NCI-H1105 (cell line): ENCODE measurements at places on chromosomes 5 and 9.

- no peak for DNase-seq
Measured at GRCh38 chr5:134552301-134552700, 26.8 kb downstream of the JADE2 start.

GRCh38 chr5:102811972-102812371, 56.9 kb downstream of the PAM start:
- DNase-seq: peak; percentile 40

DNA sequence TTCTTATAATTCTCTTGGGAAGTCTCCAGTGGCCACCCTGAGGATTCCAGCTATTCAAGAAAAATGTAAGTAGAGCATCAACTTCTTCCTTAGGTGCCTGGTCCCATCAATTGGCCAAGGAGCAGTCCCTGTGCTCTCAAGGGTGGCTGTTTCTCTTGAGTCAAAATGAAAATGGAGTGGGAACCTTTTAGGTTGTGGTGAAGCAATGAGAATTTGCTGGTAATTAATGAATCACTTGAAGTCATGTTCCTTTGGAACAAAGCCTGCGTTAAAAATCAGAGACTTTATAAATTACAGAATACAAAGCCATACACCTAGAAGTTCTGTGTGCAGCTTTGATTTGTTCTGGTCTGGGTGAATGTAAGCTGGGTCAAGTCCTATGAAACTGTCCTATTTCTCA, 48.9 kb downstream of the IL31RA start:
- no peak for DNase-seq

- no peak for DNase-seq
Measured at GRCh38 chr5:5511904-5512416, 89.5 kb downstream of the ICE1 start.

- DNase-seq: no peak
Measured at GRCh38 chr5:3862906-3863305, 267.3 kb downstream of the IRX1 start.

DNA sequence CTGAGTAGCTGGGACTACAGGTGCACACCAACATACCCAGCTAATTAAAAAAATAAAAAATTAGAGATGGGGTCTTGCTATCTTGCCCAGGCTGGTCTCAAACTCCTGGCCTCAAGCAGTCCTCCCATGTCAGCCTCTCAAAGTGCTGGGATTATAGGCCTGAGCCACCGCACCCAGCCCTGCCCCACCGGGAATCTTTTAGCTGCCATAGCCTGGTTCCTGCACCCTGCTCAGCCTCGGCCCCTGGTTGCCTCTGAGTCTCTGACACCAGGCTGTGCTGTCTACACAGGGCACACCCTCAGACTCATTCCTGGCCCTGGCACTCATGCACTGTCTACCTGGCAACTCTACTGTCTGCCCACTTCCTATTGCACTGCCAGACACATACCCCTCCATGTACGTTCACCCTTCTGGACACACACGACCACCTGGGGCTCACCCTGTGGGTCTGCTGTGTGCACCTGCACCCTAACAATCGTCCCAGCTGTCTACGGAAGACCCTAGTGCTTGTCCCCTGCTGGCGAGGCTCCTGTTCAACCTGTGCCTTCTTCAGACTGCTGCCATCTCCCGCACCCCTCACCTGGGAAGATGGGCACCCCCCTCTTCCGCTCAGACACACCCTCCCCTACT, 1.4 kb downstream of the PROP1 start:
- DNase-seq: no peak

DNA sequence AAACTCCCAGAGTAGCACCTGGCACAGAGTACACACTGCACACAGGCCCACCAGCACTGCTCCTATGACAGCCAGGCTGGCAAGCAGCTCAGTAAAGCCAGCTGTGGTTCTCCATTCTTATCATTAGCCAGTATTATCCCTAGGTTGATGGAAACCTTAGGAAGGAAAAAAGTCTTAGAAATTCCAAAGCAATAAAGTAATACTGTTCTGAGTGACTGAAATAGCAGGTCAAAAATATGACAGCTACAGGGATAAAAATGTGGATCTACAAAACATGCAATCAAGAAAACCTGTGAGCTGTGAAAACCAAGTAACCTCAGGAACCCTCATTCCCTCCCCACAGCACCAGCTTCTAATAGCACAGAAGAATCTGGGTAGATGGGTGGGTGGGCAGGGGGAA, 403.5 kb downstream of the SPOCK1 start:
- DNase-seq: no peak

DNA sequence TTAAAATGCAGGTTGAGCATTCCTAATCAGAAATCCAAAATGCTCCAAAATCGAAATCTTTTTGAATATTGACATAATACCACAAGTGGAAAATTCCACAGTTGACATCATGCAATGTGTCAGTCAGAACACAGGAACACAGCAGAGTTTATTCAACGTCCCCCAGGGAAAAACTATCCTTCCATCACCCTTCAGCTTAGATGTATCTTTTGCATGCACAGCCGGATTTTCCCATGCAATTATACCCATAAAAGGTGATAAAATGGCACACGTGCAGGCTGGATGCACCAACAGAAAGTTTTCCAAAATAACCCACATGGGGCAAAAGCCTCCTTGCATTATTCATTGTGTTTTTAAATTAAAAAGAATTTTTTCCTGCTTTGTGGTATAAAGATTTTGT, 71.2 kb downstream of the RAB24 start:
- no peak for DNase-seq

GRCh38 chr5:154302161-154302560, 111.6 kb downstream of the GALNT10 start:
- DNase-seq: peak; percentile 15

GRCh38 chr9:97388721-97389238, 23.1 kb upstream of the TDRD7 start:
- DNase-seq: no peak

GRCh38 chr5:72561148-72561972, 54.1 kb upstream of the ZNF366 start:
- no peak for DNase-seq

DNA sequence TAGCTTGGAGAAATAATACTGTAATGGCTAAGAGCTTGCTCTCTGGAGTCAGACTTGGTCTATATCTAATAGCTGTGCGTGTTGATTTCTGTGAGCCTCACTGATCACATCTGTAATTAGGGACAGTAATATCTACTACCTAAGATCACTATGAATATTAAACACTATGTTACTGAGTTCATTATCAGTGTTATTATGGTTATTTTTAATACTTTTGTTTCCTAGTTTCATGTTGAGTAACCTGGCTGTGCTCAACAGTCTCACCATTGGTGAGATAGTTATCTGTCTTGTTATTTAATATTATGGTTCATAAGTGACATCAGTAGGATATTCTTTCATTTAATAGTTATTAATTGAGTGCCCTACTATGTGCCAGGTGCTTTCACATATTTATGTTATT, 22.4 kb upstream of the CAVIN4 start:
- no peak for DNase-seq

GRCh38 chr9:81656004-81656403, 33.3 kb downstream of the TLE1 start:
- no peak for DNase-seq

GRCh38 chr5:138653502-138653901, 78.3 kb upstream of the HSPA9 start:
- no peak for DNase-seq

GRCh38 chr5:72006361-72006760, 100.9 kb upstream of the MAP1B start:
- DNase-seq: no peak

DNA sequence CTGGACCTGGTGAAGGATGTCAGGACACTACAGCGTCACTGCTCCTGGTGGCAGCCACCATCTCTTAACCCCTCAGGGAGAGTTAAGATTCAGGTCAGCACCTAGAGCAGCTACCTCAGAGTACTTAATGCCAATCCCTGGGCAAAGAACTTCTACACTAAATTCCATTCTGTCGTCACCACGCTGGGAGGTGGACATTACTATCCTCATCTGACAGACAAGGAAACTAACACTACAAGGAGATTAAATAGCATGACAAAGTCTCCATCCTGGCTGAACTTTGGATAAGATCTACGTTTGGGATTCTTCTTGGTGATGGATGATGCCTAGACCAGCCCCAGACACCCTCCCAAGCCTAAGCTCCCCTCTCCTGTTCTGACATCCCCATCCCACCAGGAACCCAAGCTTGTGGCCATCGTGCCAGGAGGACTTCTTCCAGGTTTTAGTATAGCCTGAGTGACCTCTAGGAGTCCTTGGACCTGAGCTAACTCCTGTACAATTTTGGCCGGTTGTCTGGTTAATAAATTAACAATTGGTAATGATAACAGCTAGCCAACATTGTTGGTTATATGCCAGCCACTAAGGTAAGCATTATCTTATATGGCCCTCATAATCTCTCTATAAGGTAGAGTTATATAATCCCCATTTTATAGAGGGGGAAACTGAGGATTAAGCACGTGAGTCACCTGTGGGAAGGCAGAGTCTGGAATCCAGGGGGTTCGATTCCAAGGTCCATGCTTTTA, 54.8 kb downstream of the C5orf15 start:
- no peak for DNase-seq

DNA sequence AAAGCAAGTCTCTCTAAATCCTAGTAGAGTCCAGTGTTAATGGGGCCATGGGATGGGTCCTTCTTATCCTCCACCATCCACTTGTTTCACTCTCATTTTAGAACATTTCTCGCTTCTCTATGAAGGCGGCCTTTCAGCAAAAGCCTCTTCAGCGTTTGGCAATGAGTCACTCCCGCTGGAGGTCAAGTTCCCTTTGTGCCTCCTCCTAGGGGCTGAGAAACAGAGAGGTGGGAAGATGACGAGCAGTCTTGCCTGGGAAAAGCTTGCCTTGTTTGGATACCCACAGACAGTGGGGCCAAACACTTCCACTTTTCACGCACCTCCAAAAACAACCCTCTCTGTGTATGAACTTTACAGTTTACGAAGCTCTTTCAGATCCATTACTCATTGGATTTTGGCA, 168.8 kb downstream of the GABBR2 start:
- no peak for DNase-seq

GRCh38 chr5:16568875-16569580, 47.8 kb downstream of the RETREG1 start:
- peak; percentile 37 for DNase-seq

DNA sequence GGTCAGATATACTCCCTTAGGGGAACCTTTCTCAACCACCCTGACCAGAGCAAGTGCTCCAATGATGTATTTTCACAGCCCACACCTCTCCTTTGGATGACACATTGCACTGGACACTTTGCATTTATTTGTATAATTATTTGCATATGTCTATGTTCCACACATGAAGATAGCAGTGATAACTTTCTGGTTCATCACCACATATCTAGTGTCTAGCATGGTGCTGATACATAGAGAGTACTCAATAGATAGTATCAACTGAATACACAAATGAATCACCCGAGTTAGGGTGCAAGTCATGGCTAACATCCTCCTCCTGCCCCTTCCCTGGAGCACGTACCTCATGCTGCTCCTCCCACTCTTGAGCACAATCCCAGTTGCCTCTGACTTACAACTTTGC, 617.6 kb downstream of the EBF1 start:
- no peak for DNase-seq

GRCh38 chr5:122445070-122445469, 133.0 kb downstream of the SNCAIP start:
- no peak for DNase-seq

GRCh38 chr9:26331223-26331622, 561.4 kb downstream of the CAAP1 start:
- DNase-seq: no peak

- DNase-seq: no peak
Measured at GRCh38 chr9:130336027-130336610, 70.6 kb downstream of the HMCN2 start.

DNA sequence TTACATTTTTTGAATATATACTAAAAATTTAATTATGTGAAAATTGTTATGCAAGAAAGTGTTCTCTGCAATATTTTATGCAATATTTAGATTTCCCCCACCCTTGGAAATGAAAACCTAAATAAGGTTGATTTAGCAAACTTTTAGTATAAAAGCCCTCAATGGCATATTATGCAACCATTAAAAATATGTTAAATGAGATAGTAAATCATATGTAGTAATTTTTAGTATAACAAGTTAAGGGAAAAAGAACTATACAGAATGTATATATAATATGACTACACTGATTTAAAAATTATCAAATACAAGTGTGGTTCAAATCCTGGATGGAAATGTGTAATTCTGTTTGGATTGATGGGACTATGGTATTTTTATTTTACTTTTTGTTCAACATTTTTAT, 116.9 kb upstream of the MEF2C start:
- DNase-seq: no peak

- DNase-seq: no peak
Measured at GRCh38 chr5:167716126-167716775, 575.2 kb upstream of the WWC1 start.

DNA sequence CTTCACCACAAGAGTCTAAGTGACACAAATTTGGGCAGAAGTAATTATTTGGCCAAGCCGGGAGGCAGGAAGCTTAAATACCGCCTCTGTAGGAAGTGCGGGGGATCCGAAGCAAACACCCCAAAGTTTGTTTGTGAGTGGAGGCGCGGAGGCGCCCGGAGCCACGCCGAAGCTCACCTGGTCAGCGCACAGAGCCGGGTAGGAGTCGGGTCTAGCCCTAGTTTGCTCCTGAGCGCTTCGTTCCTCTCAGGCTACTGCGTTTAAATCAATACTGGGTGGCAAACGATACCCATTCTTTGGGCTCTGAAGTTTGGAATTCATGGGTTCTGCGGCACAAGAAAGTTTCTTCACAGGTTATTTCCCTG, 855 bp downstream of the MCC start:
- DNase-seq: no peak

DNA sequence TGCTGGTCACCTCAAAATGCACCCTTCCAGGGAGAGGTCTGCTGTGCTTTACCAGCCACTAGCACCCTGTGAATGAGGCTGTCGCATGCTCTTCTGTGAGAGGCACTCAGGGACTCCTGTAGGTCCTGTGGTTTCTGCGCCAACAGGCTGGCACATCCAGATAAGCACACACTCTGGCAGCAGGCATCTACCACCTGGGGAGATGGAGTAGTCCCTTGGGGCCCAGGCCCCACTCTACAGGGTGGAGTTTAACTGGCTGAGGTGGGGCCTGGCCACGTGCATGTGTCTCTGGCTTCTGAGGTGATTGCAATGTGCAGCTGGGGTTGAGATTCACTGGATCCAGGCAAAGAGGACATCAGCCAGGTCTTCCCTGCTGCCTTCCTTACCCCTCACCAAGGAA, 32.3 kb downstream of the TMEM174 start:
- peak; percentile 74 for DNase-seq

DNA sequence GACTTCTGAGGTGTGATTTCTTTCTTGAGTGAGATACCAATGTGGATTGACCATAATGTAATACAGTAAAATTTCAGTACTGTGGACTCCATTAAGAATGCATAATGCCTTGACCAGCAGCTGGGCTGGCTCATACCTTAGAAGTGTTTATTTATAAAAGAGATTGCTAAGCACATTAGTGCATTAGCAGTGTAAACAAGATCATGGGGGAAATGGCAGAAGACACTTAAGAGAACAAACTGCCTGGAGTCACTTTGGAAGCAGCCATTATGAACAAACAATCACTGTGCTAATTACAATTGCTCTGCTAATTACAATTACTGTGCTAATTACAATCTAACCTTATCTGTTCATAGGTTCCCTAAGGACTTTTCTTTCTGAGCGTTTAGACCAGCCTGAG, 104.2 kb downstream of the TRIM32 start:
- DNase-seq: peak; percentile 44

GRCh38 chr9:6549106-6549800, 96.3 kb downstream of the GLDC start:
- DNase-seq: peak; percentile 87
